ENCODE measurements at places on chromosomes 3 and 15. TPM values are rescaled to one million over a fixed set of nuclear protein-coding genes. Genes with fewer than 3 reads are reported as not detected.

Gene GPR87
- polyA plus RNA-seq: not detected

Gene CIB2
- polyA plus RNA-seq: 15.6 TPM

- no peak for DNase-seq
Observed at GRCh38 chr3:98180319-98180890, 13.9 kb downstream of the OR5H15 start.

- no peak for DNase-seq
Observed at GRCh38 chr3:105459566-105460290, 93.0 kb downstream of the ALCAM start.

GRCh38 chr3:80606073-80606472 lies 838.3 kb upstream of the ROBO1 start:
- DNase-seq: no peak

- DNase-seq: no peak
Observed at GRCh38 chr15:62914461-62915079, 128.0 kb upstream of the TPM1 start.

Measured in forelimb muscle (tissue), 1 donor.